H1 (cell line): ENCODE measurements at places on chromosomes 12 and 14.

DNA sequence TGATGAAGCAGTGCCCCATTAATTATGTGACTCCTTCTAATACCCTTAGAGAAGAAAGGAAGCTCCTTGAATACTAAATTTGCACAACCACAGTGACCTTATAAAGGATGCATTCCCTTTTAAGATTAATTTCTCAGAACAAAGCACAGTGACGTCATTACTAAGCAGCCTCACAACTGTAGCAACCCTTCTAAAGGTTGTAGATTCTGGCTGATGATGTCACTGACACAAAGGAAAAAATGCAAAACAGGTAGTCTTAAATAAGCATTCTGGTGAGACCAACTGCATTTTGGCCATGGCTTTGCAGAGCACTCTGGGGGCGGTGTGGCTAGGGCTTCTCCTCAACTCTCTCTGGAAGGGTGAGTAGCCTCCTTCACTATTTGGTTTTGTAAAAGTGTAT lies 38.4 kb upstream of the OR4E1 start:
- H3K27me3 ChIP-seq = no peaks in the 10 kb centered on the region
- no peaks in the 10 kb centered on the region for H3K36me3 ChIP-seq
- H3K4me1 ChIP-seq = no peaks in the 10 kb centered on the region
- no peak for DNase-seq

GRCh38 chr12:121005346-121005815 lies 10.9 kb downstream of the C12orf43 start:
- peak; percentile 57 for DNase-seq
- no peaks in the 10 kb centered on the region for H3K4me1 ChIP-seq
- no peak overlapping the region for H3K27ac ChIP-seq
- no peak overlapping the region for H3K4me3 ChIP-seq

DNA sequence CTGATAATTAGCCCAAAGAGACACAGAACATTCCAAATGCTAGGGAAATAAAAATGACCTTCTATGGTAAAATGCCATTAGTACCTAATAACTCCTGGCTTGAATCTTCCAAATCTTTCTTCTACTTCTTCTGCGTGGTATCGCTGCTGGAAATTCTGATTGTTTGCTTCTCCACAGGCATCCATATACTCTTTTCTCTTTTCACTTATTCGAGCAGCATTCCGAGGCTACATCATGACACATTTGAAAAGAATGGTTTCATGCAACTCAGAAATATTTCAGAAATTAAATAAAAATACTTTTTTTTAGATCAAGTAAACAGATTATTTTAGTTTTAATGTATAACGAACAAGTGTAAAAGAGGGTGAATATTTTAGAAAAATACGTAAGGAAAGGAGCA lies 18.9 kb downstream of the ZCCHC8 start:
- no peak overlapping the region for H3K27ac ChIP-seq
- DNase-seq = no peak
- no peaks in the 10 kb centered on the region for H3K4me1 ChIP-seq
- no peaks in the 10 kb centered on the region for H3K27me3 ChIP-seq
- H3K36me3 ChIP-seq = peaks cover 35% of the 10 kb centered on the region

DNA sequence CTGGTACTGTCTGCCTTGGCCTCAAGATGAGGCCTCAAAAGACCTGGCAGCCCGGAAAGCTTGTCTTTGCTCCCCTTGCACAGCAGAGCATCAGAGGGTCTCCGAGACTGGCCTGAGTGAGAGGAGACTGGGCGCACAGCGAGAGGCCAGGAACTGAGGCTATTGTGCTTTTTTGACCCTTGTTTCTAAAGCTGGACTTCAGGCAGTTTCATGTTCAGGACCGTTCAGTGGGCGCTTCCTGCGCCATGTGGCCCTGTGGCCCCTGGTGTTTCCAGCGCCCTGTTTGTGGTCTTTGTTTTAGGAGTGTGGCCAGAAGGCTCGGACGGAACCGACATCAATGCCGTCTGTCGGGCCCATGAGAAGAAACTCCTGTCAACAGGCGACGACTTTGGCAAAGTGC lies 126.3 kb upstream of the EVL start:
- no peaks in the 10 kb centered on the region; the same call in 1 of the 2 replicates for H3K36me3 ChIP-seq
- H3K4me3 ChIP-seq = no peak overlapping the region
- DNase-seq = no peak
- no peaks in the 10 kb centered on the region for H3K27me3 ChIP-seq
- H3K27ac ChIP-seq = no peak overlapping the region
- H3K4me1 ChIP-seq = peaks cover 2% of the 10 kb centered on the region; the same call in 1 of the 2 replicates

GRCh38 chr12:118436002-118436730 lies 59.8 kb downstream of the SUDS3 start:
- no peaks in the 10 kb centered on the region for H3K4me1 ChIP-seq
- H3K4me3 ChIP-seq = no peak overlapping the region
- no peaks in the 10 kb centered on the region for H3K36me3 ChIP-seq
- DNase-seq = peak; percentile 57
- no peaks in the 10 kb centered on the region for H3K27me3 ChIP-seq

GRCh38 chr14:61103541-61104339 lies 122.7 kb downstream of the SLC38A6 start:
- no peaks in the 10 kb centered on the region for H3K36me3 ChIP-seq
- no peak overlapping the region for H3K4me3 ChIP-seq
- H3K4me1 ChIP-seq = peaks cover 37% of the 10 kb centered on the region
- no peaks in the 10 kb centered on the region for H3K27me3 ChIP-seq
- no peak overlapping the region; the same call in 1 of the 2 replicates for H3K27ac ChIP-seq
- peak; percentile 47 for DNase-seq

GRCh38 chr14:60845523-60845922 lies 111.0 kb downstream of the MNAT1 start:
- no peaks in the 10 kb centered on the region for H3K36me3 ChIP-seq
- DNase-seq = no peak
- H3K27me3 ChIP-seq = no peaks in the 10 kb centered on the region
- no peak overlapping the region for H3K4me3 ChIP-seq
- no peak overlapping the region for H3K27ac ChIP-seq

DNA sequence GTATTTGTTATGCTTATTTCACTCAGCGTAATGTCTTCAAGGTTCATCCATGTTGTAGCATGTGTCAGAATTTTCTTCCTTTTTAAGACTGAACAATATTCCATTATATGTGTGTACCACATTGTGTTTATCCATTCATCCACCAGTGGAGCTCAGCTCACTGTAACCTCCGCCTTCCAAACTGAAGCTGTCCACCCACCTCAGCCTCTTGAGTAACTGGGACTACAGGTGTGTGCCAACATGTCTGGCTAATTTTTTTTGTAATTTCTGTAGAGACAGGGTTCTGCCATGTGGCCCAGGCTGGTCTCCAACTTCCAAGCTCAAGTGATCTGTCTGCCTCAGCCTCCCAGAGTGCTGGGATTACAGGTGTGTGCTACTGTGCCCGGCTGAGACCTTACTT lies 21.1 kb downstream of the CCDC77 start:
- no peak overlapping the region for H3K4me3 ChIP-seq
- no peaks in the 10 kb centered on the region for H3K4me1 ChIP-seq
- no peaks in the 10 kb centered on the region for H3K27me3 ChIP-seq
- DNase-seq = no peak

DNA sequence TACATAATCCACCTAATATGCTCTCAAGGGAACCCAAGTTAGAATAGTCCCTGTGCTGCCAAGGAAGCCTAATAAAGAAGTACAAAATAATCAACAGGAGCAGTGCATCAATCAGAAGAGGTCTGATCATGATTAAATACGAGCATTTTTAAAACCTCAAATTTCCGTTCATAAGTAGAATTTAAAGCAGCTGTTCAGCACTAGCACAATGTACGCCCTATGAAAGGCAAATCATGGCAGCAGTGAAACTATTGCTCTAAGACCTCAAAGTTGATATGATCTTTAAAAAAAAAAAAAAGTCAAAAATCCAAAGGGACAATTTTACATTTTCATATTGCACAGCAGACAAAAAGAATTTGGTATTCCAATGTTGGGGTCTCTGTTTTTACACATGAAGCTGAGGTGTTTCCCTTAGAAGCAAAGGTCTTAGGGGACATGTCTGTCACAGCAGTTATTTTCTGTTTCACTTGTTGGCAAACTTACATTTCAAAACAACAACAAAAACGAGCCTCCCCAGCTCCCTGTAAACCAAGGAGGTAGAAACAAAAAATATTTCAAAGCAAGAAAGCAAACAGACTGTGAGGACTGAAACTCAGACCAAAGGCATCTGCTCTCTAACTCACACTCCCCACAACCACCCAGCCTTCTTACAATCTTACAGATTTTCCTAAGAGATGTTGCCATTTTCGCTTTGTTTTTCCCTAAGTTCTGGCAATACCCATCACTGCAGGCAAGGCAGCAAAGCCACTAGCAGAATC lies 28.2 kb downstream of the SOX5 start:
- DNase-seq = no peak
- H3K4me1 ChIP-seq = no peaks in the 10 kb centered on the region
- H3K4me3 ChIP-seq = no peak overlapping the region
- H3K27ac ChIP-seq = no peak overlapping the region

GRCh38 chr14:62244221-62244620 lies 482.0 kb downstream of the SNAPC1 start:
- H3K36me3 ChIP-seq = no peaks in the 10 kb centered on the region
- no peak overlapping the region for H3K27ac ChIP-seq
- no peaks in the 10 kb centered on the region for H3K27me3 ChIP-seq
- no peaks in the 10 kb centered on the region for H3K4me1 ChIP-seq

DNA sequence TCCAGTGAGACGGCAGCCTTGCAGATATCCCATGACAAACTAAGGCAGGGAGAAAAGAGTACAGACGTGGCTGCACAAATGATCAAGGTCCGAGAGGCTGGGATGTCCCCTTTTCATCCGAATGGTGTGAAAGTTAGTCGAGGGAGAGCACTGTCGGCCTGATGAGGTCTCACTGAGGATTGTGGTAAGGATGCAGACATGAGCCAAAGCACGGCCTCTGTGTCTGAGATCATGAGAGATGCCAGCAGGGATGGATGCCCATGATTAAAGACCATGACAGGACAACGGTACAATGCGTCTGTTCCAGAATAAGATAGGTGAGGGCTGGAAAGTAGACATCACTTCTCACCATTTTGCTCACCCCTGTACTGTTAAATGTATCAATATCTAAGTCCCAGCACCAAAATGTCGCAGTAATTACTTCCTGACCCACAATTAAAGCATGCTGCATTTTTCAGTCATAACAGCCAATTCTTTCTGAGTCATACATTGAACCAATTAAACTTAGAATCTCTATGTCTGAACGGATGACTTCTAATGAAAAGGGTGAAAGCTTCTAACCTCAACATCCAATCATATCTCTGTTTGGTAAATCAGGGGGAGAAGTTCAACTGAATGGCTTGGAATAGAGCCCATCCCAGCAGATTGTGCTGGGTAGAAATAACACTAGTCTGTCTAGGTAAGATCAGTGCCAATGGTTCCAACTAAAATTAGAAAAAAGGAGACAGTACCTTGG lies 249.6 kb upstream of the SOX5 start:
- DNase-seq = no peak
- no peaks in the 10 kb centered on the region for H3K36me3 ChIP-seq
- no peak overlapping the region for H3K27ac ChIP-seq
- no peak overlapping the region for H3K4me3 ChIP-seq
- H3K27me3 ChIP-seq = no peaks in the 10 kb centered on the region
- peaks cover 4% of the 10 kb centered on the region for H3K4me1 ChIP-seq

- H3K36me3 ChIP-seq = no peaks in the 10 kb centered on the region
- no peak overlapping the region for H3K4me3 ChIP-seq
- DNase-seq = no peak
- H3K27me3 ChIP-seq = no peaks in the 10 kb centered on the region; the same call in 1 of the 2 replicates
- H3K27ac ChIP-seq = no peak overlapping the region
These were observed 4.4 kb upstream of the TNFAIP2 start for GRCh38 chr14:103118663-103119404.

- no peak overlapping the region for H3K4me3 ChIP-seq
- H3K27me3 ChIP-seq = no peaks in the 10 kb centered on the region
- H3K27ac ChIP-seq = no peak overlapping the region
- no peak for DNase-seq
These were observed 120.8 kb downstream of the SAMD4A start for GRCh38 chr14:54687750-54688119.

DNA sequence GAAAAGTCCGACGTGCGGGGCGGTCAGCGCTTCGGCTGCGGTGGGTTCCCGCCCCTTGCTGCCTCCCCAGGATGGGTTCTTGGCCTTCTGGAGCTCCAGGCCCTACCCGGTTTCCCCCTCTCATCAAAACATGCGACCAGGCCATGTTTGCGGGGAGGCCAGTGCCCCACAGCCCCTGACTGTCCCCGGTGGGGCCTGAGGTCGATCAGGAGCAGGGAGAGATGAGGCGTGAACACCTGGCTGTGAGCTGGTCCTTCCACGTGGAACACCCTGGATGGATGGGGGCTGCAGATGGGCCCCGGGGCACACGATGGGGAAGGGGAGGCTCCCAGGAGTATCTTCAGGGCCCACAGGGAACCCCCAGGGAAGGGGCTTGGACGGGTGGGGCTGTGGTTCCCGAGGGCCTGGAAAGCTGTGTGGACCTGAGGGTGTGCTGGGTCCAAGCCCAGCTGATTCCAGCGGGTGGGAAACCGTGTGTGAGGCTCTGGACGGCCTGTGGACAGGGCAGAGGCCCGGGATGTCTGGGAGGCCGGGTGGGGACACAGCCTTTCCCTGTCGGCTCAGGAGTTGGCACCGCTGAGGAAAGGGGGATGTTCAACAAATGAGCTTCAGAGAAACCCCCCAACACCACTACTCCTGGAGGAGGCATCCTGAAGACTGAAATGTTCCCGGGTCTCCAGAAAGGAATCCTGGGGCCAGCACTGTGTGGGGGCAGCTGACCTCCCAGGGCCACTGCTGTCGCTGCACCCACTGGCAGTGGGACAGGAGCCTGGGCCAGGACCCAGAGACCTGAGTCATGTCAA lies 187.0 kb upstream of the C14orf180 start:
- no peaks in the 10 kb centered on the region for H3K36me3 ChIP-seq
- no peak overlapping the region for H3K27ac ChIP-seq
- no peaks in the 10 kb centered on the region for H3K27me3 ChIP-seq
- DNase-seq = no peak
- no peaks in the 10 kb centered on the region; the same call in 1 of the 2 replicates for H3K4me1 ChIP-seq
